ENCODE measurements at places on chromosomes 12 and 14.
A peak's percentile ranks its signal among the peaks of the same experiment; 100 is the strongest.

- no peak for DNase-seq
These were observed 121.2 kb downstream of the CRACR2A start for GRCh38 chr12:3631759-3632158.

GRCh38 chr14:33521192-33521591 lies 429.7 kb downstream of the EGLN3 start:
- no peak for DNase-seq

DNA sequence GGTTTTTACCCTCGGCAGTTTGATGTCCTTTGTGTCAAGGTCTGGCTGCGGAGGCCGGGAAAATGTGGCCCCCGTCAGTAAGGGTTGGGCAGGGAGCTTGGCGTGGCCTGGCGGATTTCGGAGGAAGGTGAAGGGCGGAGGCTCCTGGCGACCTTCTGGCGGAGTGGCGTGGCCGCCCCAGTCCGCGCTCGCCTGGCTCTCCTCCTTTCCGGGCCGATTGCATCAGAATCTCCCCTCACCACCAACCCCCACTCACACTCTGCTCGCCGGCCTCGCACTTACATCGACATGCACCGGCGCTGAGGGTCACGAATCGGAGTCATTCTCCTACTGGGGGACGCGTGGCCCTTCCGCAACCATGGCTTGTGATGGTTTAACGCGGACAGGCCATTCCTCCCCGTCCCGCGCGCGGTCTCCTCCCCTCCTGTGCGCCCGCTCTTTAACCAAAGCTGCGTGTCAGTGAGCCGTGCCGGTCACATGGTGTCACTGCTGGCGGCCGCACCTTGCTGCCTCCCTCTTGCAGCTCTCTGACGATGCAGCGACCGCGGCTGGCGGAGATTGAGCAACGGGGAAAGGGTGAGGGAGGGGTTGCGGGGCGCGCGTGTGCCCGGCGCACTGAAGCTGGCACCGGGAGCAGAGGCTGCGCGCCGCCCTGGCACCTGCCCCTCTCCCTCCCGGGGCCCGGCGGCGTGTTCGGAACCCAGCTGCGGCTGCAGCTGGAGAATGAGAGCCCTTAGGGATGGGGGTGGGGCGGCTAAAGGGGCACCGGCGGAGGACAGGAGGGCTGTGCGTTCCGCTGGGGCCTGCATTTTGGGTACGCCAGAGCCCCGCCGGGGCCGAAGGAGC lies at the start of gene SLC38A1:
TSS of gene SLC38A1 (minus strand) at position 461 of the 846 bp plus-strand sequence. CDS start 29,243 bp downstream, outside the sequence.
- DNase-seq, result peak; percentile 24

GRCh38 chr14:79914595-79914994 lies 296.7 kb downstream of the DIO2 start:
- DNase-seq, result no peak

GRCh38 chr12:130775953-130776856 lies 60.1 kb upstream of the RIMBP2 start:
- DNase-seq, result no peak

DNA sequence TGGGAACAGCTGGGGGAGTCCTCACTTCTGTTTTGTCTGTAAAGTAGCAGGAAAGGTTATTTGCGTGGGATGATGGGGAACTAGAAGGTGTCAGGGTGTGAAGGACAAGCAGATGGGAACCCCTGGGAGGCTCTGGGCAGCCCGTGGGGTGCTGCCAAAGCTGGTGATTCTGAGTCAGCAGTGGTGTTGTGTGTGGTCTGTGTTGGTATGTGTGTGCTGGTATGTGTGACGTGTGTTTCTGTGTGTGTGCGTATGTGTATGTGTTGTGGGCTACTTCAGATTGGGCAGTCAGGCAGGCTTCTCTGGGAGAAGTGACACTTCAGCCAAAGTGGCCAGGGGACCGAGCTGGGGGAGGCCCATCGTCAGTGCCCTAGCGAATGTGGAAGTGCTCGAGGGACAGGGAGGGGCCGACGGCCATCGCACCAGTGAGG lies 15.3 kb upstream of the BDKRB2 start:
- DNase-seq, result no peak

DNA sequence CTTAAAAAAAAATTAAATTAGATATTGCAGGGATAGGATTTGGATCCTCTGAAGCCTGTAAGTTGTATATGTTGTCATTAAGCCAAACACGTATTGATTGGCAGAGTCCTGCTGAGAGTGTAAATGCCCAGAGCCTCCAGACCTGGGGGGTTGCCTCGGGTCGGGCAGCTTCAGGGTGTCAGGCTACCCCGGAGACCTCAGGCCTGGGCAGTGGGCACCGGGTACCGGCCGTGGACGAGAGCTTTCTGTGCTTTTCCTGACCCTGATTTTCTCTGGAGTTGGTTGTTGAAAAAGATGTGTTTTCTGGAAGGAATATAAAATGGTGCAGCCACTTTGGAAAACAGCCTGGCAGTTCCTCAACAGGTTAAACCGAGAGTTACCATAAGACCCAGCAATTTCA lies 96.1 kb downstream of the DNAH10 start:
- DNase-seq, result no peak
